ENCODE measurements at places on chromosomes 1 and 21. TPM values are rescaled to one million over a fixed set of nuclear protein-coding genes. Genes with fewer than 3 reads are reported as not detected.

DNA sequence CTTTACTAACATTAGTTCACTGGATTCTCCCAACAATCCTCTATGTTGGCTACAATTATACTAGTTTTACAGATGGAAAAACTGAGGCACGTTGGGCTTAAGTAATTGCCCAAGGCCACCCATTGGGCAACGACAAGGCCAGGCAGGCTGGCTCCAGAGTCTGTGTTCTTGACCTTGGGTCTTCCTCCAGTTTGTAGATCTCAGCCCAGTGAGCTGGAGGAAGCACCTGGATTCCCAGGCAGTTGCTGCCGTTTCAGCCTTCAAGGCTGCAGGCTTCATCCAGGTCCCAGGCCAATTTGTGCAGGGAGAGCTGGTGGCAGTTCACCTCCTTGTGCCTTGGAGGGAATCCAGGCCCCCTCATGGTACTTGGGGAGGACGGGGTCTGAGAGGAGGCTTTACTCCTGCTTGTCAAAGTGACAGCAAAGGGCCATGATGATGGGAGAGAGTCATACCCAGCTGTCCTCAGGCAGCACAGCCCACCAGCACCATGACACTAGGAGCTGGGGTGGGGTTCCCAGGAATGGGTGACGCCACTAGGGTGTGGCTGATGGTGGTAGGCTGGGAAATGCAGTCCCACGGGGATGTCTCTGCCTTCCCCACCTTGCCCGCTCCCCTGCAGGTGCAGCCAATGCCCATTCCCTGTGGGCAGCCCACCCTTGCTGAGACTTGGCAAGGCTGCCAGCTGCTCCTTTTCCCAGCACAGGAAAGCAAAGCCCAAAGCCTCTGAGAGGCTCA is 27.1 kb downstream of the PKP1 start:
- no peak for DNase-seq

GRCh38 chr1:22683547-22683946 is 27.1 kb upstream of the EPHB2 start:
- DNase-seq = no peak

- no peak for DNase-seq
These were observed 213.7 kb downstream of the PBX1 start for GRCh38 chr1:164772635-164773034.

REN gene
- total RNA-seq = not detected

DNA sequence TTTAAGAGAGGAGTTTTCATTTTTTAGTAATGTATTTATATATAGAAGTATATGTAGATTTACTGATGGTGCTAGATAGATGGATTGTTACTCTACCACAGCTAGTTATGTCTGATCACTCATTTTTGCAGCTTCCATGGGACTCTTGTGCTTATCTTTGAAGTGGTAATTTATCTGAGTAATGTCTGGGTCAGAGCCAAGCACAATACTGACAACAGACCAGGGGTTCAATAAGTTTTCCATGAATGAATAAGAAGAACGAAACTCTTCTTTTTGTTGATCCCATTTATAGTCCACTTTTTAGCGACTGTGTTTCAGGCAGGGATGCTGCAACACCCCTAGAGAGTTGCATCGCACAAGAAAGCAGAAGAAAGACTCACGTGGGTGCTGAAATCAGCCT is 935.2 kb downstream of the PLA2G4A start:
- no peak for DNase-seq

DNA sequence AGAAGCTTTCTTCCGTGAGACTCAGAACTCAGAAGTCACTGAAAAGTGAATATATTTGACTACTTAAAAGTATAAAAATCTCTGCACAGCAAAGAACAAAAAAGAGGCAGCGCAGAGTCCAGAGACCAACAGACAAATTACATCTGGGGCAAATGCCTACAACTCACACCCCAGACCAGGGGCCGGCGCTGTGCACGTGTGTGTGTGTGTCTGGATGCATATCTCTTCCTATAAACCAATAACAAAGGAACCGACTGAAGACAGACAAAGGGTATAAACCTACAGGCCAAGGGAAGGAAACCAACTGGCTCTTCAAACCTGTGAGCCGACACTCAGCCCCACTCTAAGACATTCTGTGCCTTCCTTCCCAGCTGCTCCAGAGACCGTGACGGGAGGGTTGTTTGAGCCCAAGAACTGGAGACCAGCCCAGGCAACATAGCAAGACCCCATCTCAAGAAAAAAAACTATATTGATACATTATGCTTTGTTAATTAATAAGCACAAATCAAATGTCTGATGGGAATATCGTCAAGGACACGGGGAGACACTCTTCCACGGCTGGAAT is 18.8 kb downstream of the WNT9A start:
- no peak for DNase-seq

DNA sequence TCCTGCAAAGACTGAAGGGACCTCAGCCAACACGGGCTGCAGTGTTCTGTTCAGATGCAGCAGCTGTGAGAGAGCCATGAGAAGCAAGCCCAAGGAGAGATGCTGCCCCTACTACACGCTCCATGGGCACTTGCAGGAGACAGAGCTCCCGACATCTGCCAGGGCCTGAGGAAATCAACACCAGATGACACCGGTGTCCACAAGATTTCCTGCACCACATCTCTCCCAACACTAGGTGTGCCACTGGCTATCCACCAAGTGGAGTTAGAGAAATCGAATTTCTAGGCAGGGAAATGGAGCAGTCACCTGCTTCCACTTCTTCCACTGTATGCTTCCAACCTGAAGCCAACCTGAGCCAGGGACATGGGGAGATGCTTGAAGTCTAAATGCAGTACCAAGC is 445.3 kb downstream of the RWDD3 start:
- no peak for DNase-seq

DNA sequence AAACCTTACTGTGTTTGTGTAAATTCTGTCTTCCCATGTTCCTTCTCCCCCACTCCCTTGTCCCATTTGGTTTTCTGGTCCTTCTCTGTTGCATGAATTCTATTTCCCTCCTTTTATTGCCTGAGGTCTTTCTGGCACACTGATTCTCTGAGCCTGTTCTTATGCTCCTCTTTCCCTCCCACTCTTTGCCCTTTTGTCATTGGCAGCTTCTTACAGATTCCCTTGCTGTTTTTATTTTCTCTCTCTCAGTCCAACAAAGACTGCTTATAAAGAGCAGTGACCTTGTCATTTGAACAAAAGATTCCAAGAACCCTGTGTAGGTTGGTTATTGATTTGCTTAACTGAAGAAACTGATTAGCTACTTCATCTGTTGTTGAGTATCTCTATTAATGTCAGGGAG is 49.7 kb downstream of the GPR52 start:
- no peak for DNase-seq

GRCh38 chr1:156048663-156049258 is 4.8 kb downstream of the UBQLN4 start:
- no peak for DNase-seq

- no peak for DNase-seq
These were observed 31.2 kb downstream of the PIK3C2B start for GRCh38 chr1:204463125-204464060.

DNA sequence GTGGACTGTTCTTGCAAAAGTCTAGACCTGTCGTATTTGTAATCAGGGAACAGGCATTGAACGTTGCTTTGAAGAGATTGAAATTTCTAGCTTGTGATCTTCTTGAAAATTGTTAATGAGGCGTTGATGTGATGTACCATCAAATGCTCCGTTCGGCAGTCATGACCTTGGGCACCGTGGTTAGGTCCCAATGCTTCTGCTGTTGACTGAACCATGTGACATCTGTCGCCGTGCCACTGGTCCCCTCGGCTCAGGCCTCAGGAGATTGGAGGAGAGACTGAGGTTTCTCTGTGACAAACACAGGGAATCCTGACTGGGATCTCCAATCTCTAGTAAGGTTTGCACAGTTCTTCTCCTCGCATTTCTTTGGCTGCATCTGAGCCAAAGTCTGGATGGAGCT is 18.1 kb upstream of the KCNAB2 start:
- DNase-seq = no peak

DNA sequence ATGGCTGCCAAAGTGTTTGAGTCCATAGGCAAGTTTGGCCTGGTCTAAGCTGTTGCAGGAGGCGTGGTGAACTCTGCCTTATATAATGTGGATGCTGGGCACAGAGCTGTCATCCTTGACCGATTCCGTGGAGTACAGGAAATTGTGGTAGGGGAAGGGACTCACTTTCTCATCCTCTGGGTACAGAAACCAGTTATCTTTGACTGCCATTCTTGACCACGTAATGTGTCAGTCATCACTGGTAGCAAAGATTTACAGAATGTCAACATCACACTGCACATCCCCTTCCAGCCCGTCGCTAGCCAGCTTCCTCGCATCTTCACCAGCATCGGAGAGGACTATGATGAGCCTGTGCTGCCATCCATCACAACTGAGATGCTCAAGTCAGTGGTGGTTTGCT is 215.8 kb upstream of the JUN start:
- no peak for DNase-seq

DNA sequence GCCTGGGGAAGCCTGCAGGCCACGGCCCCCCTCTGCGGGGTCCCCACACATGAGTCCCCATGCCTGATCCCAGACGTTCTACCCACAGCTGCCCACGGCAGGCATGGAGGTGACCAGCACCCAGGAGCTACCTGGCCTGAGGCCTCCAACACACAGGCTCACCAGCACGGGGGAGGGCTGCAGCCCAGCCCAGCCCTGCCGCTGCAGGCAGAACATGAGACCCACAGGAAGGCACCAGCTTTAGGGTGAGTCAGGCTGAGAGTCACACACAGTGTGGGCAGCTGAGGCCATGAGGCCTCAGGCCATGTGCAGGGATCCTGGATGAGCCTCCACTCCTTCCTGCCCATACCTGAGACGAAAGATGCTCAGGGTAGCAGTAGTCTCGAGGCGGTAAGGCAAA is 121.1 kb downstream of the PSMG1 start:
- DNase-seq = no peak

CFH gene
- 299 TPM for total RNA-seq

GRCh38 chr1:61170328-61171238 is 88.2 kb downstream of the NFIA start:
- DNase-seq = no peak

TMOD4 gene
- 0.76 TPM for total RNA-seq

- no peak for DNase-seq
These were observed 53.5 kb upstream of the MTF2 start for GRCh38 chr1:93025572-93025971.

DNA sequence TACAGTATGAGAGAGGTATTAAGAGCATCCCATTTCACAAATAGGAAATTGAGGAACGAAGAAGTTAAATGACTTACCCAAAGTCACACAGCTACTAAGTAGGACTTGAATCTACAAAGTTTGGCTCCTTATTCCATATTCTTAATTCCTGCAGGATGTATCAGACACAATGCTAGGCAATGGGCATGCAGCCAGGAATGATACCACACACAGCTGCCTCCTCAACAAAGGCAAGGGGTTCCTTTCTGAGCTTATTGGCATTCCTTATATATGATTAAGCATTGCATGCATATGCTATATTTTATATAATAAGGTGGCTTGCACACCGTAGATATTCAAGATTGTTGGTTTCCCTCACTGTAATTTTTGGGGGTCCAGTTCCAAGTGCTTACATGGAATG is 34.2 kb upstream of the JUN start:
- no peak for DNase-seq

DNA sequence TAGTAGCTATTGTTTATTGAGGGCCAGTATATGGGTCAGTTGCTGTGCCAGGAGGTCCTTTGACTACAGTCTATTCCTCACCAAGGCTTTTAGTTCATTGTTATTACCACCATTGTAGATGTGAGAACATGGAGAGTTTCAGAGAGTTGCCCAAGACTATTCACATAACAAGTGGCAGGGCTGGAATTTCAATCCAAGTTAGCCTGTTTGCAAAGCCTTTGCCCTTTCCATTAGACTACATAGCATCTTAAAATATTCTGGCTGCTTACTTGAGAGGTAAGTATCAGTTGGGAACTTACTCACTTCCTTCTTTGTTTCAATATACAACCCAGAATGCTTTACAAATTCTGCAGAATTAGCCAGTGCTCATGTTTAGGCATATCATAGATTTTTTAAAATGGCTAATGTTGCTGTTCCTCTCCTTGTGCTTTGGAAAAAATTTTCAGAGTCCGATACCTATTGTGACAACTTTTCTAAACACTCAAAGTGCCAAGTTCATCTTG is 141.2 kb downstream of the FGGY start:
- no peak for DNase-seq

C8A gene
- not detected for total RNA-seq

GRCh38 chr1:185825556-185825955 is 91.4 kb downstream of the HMCN1 start:
- no peak for DNase-seq

- no peak for DNase-seq
These were observed 7.5 kb downstream of the SLC19A1 start for GRCh38 chr21:45534636-45535331.

GRCh38 chr1:245059806-245060424 is 94.9 kb upstream of the KIF26B start:
- DNase-seq = no peak

WLS gene
- total RNA-seq = 81.9 TPM

All from sciatic nerve (tissue), 2 donors.